ENCODE measurements at places on chromosomes 1 and 21.

DNA sequence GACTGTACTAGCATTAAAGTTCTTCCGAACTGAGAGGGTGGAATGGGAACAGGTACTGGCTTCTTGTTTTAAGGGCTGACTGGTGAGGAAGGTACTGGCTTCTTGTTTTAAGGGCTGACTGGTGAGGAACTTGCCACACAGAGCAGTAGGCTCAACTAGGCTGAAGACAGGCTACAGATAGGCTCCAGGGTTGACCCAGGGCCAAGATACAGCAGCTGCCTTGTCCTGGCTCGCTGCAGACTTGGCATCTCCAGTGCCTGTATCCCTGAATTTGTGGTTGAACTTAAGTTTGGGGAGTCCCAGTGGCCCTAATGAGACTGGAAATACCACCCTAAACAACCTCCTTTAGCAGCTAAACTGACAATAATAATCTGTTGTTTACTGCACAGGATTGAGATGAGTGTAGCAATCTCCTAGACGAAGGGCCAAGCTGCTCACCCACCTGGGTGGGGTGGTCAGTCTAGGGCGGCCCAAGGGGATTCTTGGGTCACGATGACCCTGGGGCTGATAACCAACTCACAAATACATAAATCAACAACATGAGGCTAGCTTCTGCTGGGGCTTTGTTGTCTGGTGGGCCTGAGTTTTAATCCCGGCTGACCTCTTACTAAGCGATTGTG lies 227.1 kb downstream of the DISC1 start:
- DNase-seq: no peak

DNA sequence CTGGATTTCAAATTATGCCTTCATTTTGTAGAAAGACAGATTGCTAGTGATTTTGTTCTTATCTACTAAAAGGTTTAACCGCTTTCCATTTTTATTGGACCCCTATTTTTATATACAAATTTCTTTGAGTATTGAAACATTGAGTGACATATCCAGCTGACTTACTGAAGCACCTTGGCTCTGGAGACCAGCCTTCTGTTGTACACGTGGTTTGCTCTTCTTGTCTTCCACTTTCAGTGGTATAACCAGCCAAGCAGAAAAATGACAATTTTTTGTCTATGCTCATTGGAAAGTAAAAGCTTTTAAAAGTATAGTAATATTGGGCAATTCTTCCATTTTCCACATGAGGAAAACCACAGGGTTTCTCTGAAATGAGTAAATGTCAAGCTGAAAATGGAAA lies 4.4 kb downstream of the F13B start:
- no peak for DNase-seq

GRCh38 chr1:980137-980571 lies 1.7 kb downstream of the PERM1 start:
- no peak for DNase-seq

DNA sequence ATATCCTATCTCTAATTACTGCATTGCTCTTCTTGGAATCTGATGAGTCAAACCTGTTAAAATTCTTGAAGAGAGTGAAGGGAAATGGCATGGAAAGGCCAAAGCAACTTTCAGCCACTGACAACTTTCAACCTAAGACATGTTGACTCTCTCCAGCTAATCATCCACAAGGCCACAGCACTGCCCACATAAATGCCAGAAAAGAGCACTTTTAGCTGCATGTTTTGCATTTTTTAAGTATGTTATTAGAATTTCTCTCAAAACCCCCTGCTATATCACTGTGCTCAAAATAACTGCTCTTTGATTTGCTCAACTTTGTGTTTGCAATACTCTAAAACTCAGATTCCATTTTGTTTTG lies 352.5 kb downstream of the ADGRL2 start:
- no peak for DNase-seq

Data from amniotic stem cell (primary cell).